Stimulated activated CD8-positive, alpha-beta memory T cell treated with anti-CD3 and anti-CD28 coated beads, Interleukin-7, amount 100 ng/mL, for 48 hours (primary cell): ENCODE measurements at places on chromosomes 3 and 15.

- no peak for DNase-seq
Observed at GRCh38 chr3:167864552-167864874, 129.0 kb downstream of the SERPINI1 start.

DNA sequence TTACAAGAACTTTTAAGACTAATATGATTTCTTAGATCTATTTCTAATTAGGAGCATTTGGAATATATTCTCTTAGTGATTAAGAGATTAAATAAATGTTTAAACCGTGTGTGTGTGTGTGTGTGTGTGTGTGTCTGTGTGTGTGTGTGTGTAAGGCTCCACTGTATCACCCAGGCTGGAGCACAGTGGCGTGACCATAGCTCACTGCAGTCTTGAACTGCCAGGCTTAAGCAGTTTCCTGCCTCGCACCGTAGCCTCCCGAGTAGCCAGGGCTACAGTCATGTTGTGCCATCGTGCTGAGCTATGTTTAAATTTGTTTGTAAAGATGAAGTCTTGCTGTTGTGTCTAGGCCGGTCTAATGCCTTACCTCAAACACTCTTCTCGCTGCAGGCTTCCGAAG, 109.4 kb downstream of the KLHL25 start:
- no peak for DNase-seq

DNA sequence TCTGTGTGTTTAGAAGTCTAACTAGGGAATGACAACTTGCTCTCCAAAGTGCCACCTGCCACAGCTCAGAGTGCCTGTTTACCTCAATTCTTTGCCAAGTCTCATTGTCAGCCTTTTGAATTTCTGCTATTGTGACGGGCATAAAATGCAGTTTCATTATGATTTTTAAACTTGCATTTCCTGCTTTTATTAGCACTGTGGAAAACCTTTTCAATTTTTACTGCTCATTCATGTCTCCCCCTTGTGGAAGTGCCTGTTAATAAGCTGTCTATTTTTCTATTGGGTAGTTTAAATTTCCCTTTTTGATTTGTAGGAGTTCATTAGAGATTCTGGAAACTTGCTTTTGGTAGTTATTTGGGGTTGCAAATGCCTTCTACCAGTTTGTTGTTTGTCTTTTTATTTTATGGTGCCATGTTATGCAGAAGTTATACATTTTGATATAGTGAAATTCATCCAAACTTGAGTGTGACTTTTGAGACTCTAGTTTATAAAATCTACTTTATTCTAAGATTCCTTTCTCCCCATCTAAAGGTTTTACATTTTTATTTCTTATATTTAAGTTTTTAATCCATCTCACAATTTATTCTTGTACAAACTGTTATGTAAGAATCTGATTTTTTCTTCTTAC, 53.9 kb upstream of the FRMD4B start:
- DNase-seq = no peak

DNA sequence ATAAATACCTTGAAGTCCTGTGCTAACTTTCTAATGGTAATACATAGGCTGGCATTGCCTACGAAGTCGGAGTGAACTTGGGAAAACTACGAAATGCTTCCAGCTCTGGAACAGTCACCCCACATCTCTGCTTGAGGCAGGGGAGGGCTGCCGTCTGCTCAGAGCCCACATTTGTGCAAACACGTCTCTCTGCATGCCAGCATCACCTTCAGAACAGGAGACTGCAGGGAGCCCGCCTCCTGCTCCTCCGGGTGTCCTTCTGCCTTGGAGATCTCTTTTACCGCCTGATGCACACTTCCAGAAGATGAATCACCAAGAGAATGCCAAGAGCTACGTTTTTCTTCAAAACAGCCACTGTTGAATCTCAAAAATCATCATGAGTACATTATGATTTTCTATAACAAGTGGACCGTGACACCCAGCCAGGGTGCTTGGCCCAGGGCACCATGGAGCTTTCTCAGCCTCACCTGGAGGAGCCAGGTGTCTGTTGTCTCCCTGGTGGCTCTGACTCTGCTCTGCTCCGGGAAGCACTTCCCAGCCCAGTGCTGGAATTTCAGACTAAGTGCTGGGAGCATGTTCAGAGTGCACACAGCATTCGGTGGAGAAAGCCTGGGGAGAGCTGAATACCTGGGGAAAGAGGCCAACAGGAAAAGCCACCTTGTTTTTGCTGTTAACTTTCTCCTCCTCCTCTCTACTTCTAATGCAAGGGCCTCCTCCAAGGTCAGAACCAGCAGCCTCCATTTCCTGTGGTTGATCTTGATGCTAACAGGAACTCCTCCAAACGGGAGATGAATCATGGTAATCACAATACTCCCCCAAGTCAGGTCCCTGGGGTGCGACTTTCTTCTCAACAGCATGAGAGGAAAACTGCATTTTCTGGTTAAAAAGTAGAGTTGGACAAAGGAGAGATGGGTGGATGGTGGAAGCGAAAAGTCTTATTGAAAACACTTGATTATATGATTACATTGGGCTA, 467.7 kb downstream of the GABRG3 start:
- DNase-seq = no peak

DNA sequence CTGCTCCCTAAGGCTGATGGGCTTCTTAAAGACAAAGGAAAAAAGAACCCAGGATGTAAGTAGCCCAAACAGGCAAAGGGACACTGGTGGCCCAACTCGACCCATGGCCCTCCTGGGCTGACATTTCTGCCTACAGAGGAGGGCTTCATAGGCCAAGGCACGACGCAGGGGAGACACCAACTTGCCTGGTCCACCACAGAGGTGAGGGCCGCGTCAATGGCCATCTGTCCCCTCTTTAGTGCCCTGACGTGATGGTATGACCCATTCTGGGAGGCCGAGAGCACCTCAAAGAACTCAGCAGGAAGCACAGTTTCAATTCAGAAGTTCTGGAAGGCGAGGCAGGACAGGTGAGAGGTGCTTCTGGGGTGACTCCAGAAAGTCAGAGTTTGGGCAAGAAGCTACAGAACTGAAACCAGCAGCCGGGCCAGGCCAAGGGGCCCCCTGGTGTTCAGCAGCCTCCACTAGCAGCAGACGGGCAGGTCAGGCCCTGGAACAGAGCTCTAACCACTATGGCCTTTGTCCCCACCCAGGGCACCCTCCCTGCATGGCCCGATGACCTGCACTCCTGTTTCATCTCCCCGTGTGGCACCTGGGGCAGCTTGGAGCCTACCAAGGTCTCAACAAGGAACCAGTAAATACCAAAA, 45.1 kb downstream of the HMCES start:
- DNase-seq = no peak

DNA sequence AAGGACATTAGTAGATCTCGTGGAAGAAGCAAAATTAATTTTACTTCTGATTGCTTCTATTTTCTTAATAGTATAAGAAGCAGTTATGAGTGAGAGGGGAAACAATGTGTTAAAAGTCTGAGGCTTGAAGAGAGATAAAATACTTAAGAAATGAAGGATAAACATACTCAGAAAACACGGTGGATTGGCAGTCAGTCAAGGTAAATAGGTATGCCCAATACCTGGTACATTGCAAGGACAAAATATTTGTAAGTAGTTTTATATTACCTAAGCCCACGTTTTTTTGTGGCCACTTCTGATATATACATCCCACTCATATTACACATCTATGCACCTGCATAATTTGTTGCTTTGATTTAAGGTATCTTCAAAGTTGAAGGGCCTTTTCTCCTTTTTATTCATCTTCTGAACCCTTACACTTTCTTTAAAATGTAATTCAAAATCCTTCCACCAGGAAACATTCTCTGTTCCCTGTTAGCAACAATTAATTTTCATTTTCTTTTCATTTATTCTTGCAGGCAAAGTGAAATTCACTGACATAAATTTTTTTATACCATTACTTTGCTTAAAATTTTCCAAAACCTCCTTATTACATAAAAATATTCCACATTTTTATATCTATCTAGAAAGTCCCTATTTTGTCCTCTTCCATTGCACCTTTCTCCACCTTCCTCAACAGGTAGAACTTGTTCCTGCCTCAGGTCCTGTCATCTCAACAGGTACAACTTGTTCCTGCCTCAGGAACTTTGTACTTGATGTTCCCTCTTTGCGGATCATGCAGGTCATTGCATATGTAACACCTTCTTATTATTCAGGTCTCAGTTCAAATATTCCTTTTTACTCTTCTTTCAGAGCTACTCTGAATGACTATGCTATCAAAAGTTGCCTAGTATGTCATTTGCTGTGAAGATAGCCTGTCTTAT, 755.7 kb upstream of the ALCAM start:
- DNase-seq = no peak

- DNase-seq = no peak
Observed at GRCh38 chr15:42129364-42129763, 27.1 kb downstream of the PLA2G4F start.

DNA sequence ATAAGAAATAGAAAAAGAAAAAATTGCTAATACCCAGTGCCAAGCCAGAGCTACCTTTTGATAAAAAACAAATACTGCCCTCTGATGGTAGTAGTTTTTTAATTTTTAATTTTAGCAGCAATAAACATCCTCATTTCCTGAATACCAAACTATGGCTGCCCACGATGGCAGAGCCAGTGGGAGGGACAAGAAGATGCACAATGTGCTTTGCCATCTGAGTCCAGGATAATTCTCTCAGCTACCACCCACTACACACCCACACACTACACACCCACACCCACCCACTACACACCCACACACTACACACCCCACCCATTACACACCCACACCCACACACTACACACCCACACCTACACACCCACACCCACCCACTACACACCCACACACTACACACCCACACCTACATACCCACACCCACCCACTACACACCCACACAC, 17.8 kb downstream of the CEP19 start:
- DNase-seq = no peak

GRCh38 chr3:73398084-73398483, 226.7 kb downstream of the PDZRN3 start:
- DNase-seq = no peak

DNA sequence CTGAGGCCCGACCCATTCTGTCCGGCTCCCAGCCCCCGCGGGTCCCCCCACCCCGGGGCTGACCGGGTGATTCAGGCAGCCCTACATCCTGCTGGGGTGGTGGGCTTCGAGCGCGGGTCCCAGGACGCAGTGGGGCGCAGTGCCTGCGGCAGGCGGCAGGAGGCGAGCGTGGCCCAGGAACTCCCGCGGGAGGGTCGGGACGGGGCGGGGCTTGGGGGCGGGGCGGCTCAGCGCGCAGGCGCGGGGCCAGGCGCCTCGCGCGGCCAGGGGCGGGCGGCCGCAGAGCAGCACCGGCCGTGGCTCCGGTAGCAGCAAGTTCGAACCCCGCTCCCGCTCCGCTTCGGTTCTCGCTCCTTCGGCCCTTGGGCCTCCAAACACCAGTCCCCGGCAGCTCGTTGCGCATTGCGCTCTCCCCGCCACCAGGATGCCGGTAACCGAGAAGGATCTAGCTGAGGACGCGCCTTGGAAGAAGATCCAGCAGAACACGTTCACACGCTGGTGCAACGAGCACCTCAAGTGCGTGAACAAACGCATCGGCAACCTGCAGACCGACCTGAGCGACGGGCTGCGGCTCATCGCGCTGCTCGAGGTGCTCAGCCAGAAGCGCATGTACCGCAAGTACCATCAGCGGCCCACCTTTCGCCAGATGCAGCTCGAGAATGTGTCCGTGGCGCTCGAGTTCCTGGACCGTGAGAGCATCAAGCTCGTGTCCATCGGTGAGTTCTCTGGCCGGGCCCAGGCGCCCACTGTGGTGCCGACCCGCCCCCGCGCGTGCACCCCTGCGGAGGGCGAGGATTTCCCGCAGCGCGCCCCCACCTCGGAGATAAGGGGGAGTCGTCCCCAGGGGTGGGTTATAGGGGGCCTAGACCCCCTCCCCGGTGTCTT, at the start of gene FLNB:
Gene FLNB, plus strand, starts transcription at position 282 of the 885 bp plus-strand sequence. Its CDS starts 143 bp downstream, at position 425.
- peak; percentile 54 for DNase-seq

- DNase-seq = no peak
Observed at GRCh38 chr3:64022451-64023186, 675 bp downstream of the PSMD6 start.

- DNase-seq = no peak
Observed at GRCh38 chr3:188217011-188217463, 63.1 kb downstream of the LPP start.

DNA sequence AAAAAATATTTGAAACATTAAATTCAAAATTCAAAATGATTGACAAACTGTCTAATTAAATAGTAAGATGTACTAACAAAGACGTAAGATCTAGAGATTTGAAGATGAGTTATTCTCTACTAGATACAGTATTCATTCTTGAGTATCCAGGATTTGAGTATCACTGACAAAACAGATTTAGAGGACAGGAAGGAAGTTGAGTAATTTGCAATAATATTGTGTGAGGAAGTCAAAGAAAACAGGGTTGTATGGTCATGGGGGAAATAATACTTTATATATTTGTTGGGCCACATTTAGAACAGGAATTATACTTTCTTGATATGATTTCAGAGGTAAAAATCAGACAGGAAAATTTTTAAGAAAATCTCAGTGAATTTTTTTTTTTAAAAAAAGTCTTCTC, 393.1 kb upstream of the CDIN1 start:
- no peak for DNase-seq

DNA sequence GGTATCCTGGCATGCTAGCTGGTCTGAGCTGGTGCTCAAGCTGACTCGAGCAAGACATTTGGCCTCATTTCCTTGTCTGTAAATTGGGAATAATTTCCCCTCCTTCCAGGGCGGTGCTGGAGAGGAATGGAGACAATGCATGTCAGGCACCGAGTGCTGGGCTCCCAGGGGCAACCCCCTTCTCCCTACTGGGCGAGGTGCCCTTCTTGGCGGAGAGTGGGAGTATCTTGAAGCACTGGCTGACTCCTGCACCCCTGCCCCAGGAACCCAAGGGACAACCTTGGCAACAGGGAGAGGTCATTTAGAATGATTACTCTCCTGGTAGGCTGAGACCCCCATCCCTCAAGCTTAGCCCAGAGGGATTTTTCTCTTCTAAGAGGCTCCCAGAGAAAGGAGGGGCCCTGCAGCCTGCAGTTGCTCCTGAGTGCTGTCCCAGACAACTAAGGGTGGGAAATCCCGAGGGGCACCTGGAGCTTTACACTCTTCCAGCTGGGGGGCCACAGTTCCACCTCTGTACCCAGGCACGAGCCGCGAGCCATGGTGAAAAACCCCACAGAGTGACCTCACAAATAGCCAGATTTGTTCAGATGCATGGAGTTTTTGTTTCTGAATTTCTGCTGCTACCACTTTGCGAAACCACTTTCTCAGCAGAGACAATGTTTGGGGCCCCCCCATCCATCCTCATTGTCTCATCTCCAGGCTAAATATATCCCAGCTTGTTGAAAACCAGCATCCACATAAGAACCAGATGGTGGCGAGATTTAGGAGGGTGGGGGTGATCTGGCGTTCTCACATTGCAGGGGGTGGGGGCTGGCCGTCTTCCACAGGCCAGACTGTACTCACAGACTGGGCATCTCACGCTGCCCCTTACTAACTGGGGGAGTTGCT, 44.8 kb downstream of the ABTB1 start:
- no peak for DNase-seq

GRCh38 chr3:172454180-172454579, 5.9 kb upstream of the GHSR start:
- no peak for DNase-seq

GRCh38 chr3:159892171-159892795, 96.4 kb upstream of the IL12A start:
- DNase-seq = no peak
